A172 (cell line): ENCODE measurements at places on chromosomes 2 and 18. TPM values are rescaled to one million over a fixed set of nuclear protein-coding genes. Genes with fewer than 3 reads are reported as not detected.
A peak's percentile ranks its signal among the peaks of the same experiment; 100 is the strongest.

GRCh38 chr2:218622606-218623365, 15.1 kb downstream of the PLCD4 start:
- no peak for DNase-seq

DNA sequence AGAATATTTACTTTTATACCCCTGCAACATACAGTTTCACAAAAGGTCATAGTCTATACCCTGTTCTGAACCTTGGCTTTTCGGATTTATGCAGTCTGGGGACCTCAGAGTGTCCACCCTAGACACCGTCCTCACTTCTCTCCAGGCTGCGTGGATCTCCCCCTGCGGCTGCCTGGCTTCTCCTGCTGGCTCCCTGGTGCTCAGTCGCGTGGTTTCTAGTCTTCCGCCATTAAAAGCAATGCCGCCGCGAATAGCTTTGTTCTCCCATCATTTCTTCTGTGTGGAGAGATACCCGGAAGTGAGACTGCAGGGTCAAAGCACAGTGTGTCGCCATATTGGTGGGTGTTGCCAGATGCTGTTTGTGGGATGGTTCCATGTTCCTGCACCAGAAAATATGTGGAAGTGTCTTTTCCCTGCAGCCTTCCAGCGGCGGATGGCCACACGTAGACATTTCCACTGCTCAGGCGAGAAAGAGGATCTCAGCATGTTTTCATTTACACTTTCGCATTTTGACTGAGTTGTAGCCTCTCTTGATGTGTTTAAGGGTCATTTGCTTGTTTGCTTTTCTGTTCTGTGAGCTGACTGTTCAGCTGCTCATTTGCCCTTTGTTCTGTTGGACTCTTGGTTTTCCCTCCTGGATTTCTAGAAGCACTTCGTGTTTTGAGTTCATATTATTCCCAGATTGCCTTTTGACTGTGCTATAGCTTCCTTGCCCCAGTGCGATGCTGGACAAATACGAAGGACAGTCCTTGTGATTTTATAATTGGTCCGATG, 22.9 kb upstream of the ASB1 start:
- DNase-seq: no peak

DNA sequence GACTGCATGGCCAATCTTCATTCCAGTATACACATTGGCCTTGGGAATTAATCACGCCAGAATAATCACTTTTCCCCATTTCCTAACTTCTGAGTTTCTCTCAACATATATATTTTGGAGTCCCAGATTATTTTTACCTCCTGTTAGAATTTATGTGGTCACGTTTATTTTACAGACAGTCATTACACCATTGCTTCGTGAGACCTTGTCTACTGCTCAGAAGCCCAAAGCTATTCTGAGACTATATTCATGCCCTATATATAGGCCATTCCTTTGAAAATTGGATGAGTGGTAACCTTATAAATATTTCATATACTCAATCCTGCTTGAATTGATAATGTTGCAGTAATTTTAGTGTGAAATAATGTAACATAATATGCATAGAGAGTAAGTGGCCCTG, 610.0 kb upstream of the CDH2 start:
- DNase-seq: no peak

DNA sequence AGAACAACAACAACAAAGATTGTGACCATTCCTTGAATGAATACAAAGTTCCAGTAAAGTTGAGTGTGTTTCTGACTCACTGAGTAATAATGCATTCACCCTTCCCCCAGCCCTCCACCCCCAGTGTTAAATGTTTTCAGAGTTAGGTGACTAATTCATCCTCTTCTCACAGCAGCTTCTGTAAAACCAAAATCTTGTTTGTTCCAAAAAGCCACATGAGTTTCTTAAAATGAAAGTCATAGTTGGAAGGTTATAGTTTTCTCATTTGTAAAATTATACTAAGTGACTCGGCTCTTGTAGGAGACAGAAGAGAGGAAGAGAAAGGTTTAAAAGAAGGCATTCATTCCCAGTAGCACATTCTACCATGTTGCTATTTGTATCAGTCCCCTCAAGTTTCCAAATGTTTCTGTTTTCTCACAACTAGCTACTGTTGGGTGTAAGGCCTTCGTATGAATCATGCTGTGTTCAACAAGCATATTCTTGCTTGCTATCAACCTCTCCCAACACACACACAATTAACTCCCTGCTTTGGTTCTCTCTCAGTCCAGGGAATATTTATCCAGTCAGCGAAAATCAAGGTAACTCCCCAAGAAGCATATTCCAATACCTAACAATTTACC, 75.3 kb downstream of the MBD2 start:
- peak; percentile 86 for DNase-seq

DNA sequence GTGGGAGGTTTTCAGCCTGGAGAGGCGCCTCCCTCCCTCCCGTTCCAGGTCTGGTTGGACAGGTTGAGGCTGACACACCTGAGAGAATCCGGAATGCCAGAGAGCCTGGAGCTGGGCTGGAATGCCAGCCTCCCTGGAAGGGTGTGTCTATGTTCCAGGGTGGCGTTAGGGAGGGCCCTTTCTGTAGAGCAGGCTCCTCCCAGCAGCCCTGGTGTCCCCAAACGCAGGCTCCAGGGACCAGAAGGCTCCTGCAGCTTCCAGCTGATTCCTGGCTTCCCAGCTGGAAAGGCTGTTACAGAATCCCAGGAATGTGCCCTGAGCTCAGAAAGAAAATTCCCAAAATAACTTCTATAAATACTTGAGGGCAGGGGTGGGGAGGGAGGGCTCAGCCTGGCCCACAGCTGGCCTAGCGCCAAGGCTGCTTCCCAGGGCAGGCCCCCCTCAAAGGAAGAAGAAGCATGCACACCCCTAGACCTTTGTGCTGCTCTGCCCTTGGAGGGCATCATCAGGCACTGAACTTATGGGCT, 85.4 kb downstream of the STPG4 start:
- DNase-seq: peak; percentile 99

DNA sequence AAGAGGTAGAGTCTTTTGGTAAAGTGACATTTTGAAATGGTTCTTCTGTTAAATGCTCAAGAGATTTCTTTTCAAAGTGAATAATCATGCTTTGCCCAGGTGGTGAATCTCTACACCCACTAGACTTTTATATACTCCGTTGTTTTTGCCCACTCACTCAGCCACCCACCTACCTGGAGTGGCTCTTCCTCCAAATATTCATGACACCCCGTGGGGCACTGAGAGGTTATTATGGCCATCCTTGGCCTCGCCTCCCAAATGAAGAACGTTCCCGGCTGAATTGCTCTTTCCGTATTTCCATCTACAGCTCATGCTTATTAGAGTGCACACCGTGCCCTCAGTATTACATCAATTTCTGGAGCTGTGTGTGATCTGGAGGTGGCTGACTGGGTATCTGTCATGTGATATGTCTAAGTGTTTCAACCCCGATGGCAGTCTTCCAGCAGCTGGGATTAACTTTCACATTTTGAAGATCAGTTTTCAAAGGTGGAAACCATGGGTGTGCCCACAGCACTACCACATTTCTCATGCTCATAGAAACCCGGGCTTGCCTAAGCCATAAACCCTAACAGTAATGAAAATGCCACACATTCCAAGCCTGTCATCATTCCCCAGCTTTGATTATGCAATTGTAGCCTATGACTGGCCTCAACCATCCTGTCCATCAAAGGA, 406.6 kb upstream of the MMADHC start:
- DNase-seq: peak; percentile 96

DNA sequence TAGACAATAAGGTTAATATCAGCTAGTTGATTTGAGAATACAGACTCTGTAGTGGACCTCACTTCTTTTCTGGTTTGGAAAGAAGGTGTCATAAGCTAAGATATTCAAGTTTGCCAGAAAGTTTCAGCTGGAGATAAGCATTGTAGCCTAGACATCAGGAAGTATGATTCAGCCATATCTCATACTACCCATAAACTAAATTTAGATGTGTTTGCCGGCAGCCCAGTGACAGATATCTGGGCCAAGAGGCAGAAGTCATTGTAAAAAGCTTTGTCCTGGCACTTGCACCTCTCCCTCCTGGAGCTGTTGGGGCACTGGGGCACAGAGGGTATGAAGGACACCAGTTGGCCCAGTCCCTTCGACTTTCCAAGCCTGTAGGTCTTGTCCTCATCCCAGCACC, 128.0 kb downstream of the EPHA4 start:
- DNase-seq: peak; percentile 88

- peak; percentile 27 for DNase-seq
These were observed 37.2 kb downstream of the TSHZ1 start for GRCh38 chr18:75247611-75248421.

GRCh38 chr2:175690113-175690837, 311.8 kb downstream of the LNPK start:
- DNase-seq: peak; percentile 68

- DNase-seq: no peak
These were observed 145.7 kb upstream of the DLX2 start for GRCh38 chr2:172248381-172248780.

- DNase-seq: peak; percentile 75
These were observed 67.6 kb upstream of the MCFD2 start for GRCh38 chr2:46983065-46983801.

DNA sequence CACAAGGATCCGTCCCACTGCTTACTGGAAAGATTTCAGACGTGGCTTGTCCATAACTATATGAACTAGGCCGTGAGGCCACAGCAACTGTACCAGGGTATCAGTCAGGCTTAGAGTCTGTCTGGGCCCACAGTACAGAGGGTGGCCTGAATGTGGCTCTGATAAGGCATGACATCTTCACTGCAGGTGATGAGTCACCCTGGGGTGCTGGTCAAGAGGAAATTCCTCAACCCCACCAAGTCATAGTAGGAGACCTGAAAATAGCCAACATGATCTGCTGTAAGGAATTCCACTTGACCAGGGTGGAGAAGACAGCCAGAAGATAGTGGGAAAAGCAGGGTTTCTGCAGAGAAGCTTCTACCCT, 107.7 kb downstream of the INHBB start:
- DNase-seq: peak; percentile 88

DNA sequence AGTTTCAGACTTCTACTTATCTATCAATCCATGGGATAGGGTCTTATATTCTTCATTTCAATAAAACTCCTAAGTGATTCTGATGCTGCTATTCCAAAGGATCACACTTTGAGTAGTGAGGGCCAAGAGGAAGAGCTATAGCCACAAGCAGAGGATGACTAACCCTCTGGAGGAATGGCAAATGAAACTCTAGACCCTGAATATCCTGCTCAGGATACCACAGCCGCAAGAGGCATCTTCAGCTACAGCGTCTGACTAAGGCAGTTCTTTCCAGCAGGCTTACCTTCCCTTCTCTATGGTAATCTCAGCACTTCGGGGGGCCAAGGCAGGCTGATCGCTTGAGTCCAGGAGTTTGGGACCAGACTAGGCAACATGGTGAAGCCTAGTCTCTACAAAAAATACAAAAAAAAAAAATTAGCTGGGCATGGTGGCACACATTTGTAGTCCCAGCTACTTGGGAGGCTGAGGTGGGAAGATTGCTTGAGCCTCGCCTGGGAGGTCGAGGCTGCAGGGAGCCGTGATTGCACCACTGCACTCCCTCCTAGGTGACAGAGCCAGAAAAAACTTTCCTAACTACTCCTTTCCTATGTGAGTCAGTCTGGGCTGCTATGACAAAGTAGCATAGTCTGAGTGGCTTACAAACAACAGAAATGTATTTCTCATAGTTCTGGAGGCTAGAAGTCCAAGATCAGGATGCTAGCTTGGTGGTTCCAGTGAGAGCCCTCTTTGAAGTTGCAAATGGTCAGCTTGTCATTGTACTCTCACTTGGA, 371.9 kb downstream of the IRS1 start:
- DNase-seq: peak; percentile 91

GRCh38 chr2:143899987-143900386, 619.9 kb downstream of the ZEB2 start:
- DNase-seq: no peak

GRCh38 chr18:24231773-24232735, 93.2 kb downstream of the CABYR start:
- DNase-seq: peak; percentile 42

GRCh38 chr2:159175182-159175581, 111.3 kb downstream of the WDSUB1 start:
- no peak for DNase-seq

The WDR43 gene
- total RNA-seq: 90.2 and 106 TPM in 2 replicates

The LYG1 gene
- not detected in 2 replicates for total RNA-seq

The RNF25 gene
- total RNA-seq: 53.5 and 63.0 TPM in 2 replicates

The OSBPL1A gene
- 54.2 and 76.9 TPM in 2 replicates for total RNA-seq

The PLGLB2 gene
- 0.50 and 2.4 TPM in 2 replicates for total RNA-seq

The UBE2F gene
- total RNA-seq: 74.5 and 116 TPM in 2 replicates

The CRACDL gene
- 0.79 and 3.1 TPM in 2 replicates for total RNA-seq

The GALNT3 gene
- total RNA-seq: not detected in 2 replicates
